ENCODE measurements at places on chromosomes 5 and 9.

DNA sequence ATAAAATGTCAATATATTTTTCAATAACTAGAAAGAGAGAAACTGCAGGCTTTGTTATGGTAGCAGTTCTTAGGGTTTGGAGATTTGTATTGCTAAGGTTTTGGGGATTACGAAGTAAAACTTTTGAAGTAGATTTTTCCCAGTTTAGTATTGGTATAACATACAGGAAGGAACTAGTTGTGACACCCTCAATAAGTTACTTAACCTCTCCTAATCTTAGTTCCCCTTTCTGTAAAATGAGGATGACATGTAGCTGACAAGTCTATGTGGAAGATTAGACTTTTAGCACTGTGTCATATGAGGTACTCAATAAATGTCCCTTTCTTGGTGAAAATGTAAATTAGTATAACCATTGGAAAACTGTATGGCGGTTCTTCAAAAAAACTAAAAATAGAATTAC lies 73.4 kb upstream of the ATG10 start:
- DNase-seq, result no peak

- DNase-seq, result no peak
Observed at GRCh38 chr9:128415281-128415680, 5.4 kb upstream of the CERCAM start.

DNA sequence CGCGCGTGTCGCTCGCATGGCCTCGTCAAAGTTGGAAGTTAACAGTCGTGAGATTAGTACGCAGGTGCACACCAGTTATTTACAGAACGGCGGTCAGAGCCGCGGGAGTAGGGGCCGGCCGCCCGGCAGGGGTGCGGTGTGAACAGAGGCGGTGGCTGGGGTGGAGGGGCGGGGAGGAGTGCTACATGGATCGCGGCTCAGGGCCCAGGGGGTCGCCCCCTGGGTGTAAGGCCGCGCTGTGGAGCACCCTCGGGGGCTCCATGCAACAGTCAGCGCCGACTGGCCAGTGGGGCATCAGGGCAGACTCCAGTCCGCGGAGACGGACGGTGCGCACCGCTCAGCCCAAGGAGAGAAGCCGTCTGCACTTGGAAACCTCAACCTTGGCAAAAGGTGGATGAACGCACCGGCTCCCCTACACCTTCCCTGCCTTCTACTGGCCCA lies 60.3 kb downstream of the ZNF354C start:
- DNase-seq, result no peak

- DNase-seq, result no peak
Observed at GRCh38 chr9:84450029-84450428, 109.5 kb upstream of the SLC28A3 start.

- peak; percentile 39 for DNase-seq
Observed at GRCh38 chr9:78296201-78296892, 578 bp upstream of the PSAT1 start.

DNA sequence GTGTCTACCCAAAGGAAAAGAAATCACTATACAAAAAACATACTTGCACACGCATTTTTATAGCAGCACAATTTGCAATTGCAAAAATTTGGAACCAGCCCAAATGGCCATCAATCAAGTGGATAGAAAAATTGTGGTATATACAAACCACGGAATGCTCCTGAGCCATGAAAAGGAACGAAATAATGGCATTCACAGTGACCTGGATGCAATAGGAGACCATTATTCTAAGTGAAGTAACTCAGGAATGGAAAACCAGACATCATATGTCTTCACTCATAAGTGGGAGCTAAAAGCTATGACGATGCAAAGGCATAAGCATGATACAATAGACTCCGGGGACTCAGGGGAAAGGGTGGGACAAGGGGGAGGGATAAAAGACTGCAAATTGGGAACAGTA lies 78.4 kb downstream of the ENC1 start:
- no peak for DNase-seq

- peak; percentile 15 for DNase-seq
Observed at GRCh38 chr9:95509851-95510708, 6.7 kb downstream of the PTCH1 start.

GRCh38 chr9:131503626-131504465 lies 1.1 kb downstream of the POMT1 start:
- DNase-seq, result peak; percentile 73

DNA sequence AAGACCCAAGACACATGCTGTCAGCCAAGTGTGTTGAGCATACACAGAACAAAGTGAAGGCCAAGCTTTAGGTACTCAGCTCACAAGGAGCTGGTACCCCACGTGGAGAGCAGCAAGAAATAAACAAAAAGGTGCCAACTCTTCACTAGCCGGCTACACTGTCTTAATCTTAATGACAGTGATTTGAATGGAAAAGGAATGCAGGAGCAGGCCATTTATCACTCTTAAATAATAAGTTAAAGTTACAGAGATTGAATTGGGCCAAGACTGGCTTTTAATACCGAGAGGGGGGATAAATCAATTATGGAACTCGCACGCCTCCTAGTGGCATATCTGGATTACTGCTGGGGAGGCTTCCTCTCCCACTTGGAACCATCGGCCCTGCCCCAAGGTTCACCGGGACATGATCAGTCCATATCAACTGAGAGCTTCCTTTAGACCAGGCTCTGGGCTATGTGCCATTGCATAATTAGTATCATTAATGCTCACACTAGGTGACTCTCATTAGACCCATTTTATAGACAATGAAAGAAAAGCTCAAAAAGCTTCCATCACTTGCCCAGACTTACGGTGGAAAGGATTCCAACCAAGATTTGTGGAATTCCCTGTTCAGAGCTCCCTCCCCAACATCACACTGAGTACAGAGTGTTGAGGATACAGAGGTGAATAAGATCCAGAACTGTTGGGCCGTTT lies 94.0 kb downstream of the ACTL7B start:
- DNase-seq, result peak; percentile 45

DNA sequence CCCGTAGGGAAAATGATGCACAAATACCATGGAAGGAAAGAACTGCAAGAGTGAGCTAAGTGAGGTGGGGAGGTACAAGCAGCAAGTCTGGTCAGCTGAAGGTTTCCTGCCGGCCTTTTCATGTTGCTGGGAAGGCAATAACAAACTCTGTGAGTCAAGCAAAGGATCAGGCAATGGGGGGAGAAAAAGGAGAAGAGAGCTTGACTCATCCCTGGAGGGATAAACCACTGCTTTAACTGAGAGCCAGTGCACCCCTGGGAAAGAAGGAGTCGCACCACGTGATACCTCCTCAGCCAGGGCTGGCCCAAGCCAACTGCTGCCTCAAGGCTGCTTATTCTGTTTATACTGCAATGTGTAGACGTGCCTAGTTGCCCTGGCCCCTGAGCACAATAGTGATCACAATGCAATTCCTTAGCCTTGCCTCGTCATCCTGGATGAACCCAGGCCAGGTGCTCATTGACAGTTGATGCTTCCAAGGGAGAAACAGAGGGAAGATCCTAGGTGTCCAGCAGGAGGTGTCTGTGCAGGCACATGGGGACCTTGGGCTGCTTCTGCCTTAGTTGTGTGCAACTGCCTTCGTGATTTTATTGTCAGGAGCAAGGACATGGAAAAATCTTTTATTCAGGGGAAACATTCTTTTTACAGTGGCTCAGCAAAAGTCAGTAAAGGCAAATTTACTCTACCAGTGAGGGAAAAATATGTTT lies 203.0 kb upstream of the TUT7 start:
- no peak for DNase-seq

DNA sequence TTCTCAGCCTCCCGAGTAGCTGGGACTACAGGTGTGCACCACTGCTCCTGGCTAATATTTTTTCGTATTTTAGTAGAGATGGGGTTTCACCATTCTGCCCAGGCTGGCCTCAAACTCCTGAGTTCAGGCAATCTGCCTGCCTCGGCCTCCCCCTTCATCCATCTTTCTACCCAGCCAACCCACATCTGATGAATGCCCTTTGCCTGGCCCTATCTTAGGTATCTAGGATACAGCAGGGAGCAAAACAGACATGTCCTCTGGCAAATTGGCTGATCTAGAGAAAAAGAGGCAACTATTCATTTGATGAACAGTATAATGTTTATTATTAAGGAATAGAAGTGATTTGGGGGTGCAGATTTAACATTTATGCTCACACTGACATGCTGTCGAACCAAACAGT lies 123.0 kb downstream of the TRIO start:
- no peak for DNase-seq
